ENCODE measurements at places on chromosomes 3 and 15. TPM values are rescaled to one million over a fixed set of nuclear protein-coding genes. Genes with fewer than 3 reads are reported as not detected.

DNA sequence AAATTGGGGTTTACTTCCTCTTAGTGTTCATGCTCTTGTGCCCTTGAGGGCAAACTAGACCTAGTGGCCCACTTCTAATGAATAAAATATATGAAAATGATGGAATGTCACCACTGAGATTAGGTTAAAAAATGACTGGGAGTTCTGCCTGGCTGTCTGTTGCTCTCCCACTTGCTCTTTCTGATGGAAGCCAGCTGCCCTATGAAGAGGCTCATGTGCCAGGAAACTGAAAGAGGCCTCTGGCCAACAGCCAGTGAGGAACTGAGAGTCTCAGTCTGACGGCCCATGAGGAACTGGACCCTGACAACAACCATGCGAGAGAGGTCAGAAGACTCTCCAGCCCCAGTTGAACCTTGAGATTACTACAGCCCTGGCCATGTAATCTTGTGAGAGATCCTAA lies 107.1 kb upstream of the FHIT start:
- no peak overlapping the region for H3K27ac ChIP-seq
- H3K4me1 ChIP-seq, result no peaks in the 10 kb centered on the region
- H3K36me3 ChIP-seq, result no peaks in the 10 kb centered on the region
- H3K27me3 ChIP-seq, result no peaks in the 10 kb centered on the region
- no peak for DNase-seq
- H3K4me3 ChIP-seq, result no peak overlapping the region

DNA sequence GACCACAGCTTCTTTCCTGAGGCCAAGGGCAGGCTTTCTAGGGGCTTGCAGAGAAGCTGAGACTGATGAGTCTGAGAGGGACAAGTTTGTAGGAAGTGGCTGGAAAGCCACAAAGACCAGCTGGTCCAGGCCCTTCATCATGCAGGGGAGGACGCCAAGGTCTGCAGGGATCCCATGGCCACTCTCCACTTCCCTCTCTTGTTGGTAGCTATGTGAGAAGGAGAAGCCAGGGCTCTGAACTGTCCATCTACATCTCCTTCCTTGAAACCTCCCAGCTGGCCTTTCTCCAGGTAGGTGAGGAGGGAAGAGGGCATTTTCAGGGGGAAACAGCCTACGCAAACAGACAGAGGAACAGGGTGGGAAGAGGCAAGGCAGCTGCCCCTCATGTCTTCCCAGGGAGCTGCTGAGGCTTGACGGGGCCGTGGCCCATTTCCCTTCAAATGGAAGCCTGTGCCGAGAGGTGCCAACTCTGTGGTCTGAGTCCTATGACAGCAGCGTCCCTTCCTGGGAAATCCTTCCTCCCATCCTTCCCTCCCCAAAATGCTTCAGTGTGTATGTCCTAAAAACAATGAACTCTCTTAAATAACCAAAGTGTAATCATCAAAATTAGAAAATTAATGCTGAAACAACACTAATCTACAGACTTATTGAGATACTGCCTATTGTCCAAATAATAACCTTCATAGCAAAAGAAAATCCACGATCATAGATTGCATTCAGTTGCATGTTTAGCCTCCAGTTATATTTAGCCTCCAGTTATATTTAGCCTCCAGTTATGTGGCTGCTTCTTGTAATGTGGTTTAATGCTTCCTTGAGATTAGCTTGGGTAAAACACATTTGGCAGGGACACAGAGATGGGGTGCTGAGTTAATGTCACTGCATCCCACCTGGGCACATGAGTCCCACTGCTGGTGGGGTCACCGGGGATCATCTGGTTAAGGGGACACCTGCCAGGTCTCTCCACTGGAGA lies 36.0 kb downstream of the GNB5 start:
- H3K36me3 ChIP-seq, result peaks cover 3% of the 10 kb centered on the region
- H3K4me1 ChIP-seq, result peaks cover 3% of the 10 kb centered on the region
- H3K27ac ChIP-seq, result no peak overlapping the region

GRCh38 chr3:64653101-64653500 lies 34.7 kb downstream of the ADAMTS9 start:
- no peak overlapping the region for H3K27ac ChIP-seq
- H3K4me3 ChIP-seq, result no peak overlapping the region
- no peak for DNase-seq

- no peaks in the 10 kb centered on the region for H3K36me3 ChIP-seq
- no peak overlapping the region for H3K4me3 ChIP-seq
- no peaks in the 10 kb centered on the region for H3K4me1 ChIP-seq
- DNase-seq, result no peak
- H3K27ac ChIP-seq, result no peak overlapping the region
These were observed 64.6 kb upstream of the P2RY1 start for GRCh38 chr3:152770296-152770695.

Gene IL17RB
- 7.0 TPM for total RNA-seq

GRCh38 chr15:29612096-29612495 lies 210.2 kb downstream of the TJP1 start:
- no peaks in the 10 kb centered on the region for H3K27me3 ChIP-seq
- no peaks in the 10 kb centered on the region for H3K4me1 ChIP-seq
- no peak overlapping the region for H3K27ac ChIP-seq
- DNase-seq, result no peak
- no peak overlapping the region for H3K4me3 ChIP-seq

Gene RTP1
- total RNA-seq, result not detected

GRCh38 chr3:12756175-12756574 lies 2.9 kb downstream of the TMEM40 start:
- H3K4me1 ChIP-seq, result peaks cover 3% of the 10 kb centered on the region
- no peaks in the 10 kb centered on the region for H3K36me3 ChIP-seq
- H3K4me3 ChIP-seq, result no peak overlapping the region
- no peak for DNase-seq
- no peak overlapping the region for H3K27ac ChIP-seq

DNA sequence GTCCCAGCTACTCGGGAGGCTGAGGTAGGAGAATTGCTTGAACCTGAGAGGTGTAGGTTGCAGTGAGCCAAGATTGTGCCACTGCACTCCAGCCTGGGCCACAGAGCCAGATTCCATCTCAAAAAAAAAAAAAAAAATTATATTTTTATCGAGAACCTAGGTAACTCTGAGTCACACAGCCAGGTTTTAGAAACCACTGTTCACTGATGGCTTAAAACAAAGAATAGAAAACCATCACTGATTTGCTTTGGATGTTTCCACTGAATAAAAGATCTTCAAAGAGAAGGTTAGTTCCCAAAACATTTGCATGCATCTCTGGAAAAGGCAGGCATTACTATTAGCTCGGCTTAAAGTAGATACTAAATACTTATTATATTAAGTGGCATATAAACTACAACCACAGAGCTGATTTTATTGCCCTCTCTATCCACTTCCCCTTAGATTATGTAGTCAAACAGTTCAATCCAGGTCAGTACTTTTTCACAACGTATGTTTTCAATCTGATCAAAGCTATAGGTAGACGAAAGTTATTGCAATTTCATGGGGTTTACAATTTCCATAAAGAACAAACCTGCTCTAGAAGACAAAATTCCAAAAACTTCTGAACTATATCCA lies 1.4 kb downstream of the B4GALT4 start:
- DNase-seq, result no peak
- peaks cover 53% of the 10 kb centered on the region for H3K4me1 ChIP-seq
- H3K36me3 ChIP-seq, result peaks cover 26% of the 10 kb centered on the region
- peak overlapping the region; percentile 75 for H3K4me3 ChIP-seq
- no peaks in the 10 kb centered on the region for H3K27me3 ChIP-seq

DNA sequence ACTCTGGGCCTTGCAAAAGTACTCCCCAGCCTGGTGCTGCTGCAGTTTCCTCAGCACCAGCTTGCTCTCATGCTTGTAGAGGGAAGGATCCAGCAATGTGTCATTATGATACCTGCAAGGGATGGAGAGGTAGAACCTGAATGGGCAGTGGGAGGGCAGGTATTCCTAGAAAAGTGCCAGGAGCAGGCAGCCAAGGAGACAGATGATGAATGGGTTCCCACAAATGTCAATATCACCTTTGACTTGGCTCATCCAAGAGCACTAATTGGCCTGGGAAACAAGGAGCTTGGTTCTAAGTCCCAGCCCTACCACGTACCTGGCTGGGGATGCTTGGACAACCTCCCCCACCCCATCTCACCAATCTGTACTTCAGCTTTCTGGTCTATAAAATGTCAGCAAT lies 9.4 kb downstream of the CILP start:
- H3K27ac ChIP-seq, result no peak overlapping the region
- no peaks in the 10 kb centered on the region for H3K36me3 ChIP-seq
- H3K4me3 ChIP-seq, result no peak overlapping the region
- H3K27me3 ChIP-seq, result peaks cover 2% of the 10 kb centered on the region
- no peaks in the 10 kb centered on the region for H3K4me1 ChIP-seq
- no peak for DNase-seq

DNA sequence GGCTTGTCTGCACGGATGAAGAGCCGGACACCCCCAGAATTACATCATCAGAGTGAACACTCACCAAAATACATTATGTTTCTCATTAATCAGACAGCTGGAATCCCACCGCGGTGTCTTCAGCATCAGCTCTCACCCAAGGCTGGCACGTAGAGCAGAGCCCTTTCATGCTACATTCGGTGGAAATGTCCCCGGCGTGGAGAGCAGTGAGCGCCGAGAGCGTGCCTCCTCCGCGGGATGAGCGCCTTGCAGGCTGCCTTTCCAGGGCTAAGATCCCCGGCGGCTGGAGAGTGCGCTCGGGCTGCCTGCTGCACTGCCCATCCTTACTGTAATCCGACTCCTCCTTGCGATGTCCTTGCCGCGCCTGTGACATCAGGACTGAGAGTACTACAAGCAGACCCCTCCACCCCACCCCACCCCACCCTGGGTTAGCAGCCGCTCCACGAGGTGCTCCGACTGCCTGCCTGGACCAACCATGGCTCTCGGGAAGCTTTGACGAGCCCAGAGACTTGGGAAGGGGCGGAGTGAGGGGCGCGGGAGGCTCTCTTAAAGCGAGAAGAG lies at the start of gene ZNF385D:
Gene ZNF385D (minus strand): TSS at position 380 of the 561 bp plus-strand sequence. CDS start 294 bp downstream, at position 86.
- H3K27ac ChIP-seq, result no peak within 1 kb of the TSS
- peaks cover 5% of the 10 kb centered on the region for H3K27me3 ChIP-seq
- no peak within 1 kb of the TSS for H3K4me3 ChIP-seq
- H3K4me1 ChIP-seq, result no peaks in the 10 kb centered on the region

- peaks cover 90% of the 10 kb centered on the region for H3K27me3 ChIP-seq
- peak overlapping the region; percentile 77 for H3K4me3 ChIP-seq
- H3K27ac ChIP-seq, result peak overlapping the region; percentile 28
- H3K4me1 ChIP-seq, result peaks cover 39% of the 10 kb centered on the region
- no peaks in the 10 kb centered on the region for H3K36me3 ChIP-seq
These were observed 2.0 kb downstream of the MECOM start for GRCh38 chr3:169661361-169662131.

Gene TUSC7
- not detected for total RNA-seq

Gene AADACL2
- not detected for total RNA-seq

- H3K4me1 ChIP-seq, result no peaks in the 10 kb centered on the region
- H3K27ac ChIP-seq, result no peak overlapping the region
- H3K27me3 ChIP-seq, result peaks cover 2% of the 10 kb centered on the region
- no peak for DNase-seq
These were observed 41.5 kb downstream of the ABHD17C start for GRCh38 chr15:80736560-80736959.

DNA sequence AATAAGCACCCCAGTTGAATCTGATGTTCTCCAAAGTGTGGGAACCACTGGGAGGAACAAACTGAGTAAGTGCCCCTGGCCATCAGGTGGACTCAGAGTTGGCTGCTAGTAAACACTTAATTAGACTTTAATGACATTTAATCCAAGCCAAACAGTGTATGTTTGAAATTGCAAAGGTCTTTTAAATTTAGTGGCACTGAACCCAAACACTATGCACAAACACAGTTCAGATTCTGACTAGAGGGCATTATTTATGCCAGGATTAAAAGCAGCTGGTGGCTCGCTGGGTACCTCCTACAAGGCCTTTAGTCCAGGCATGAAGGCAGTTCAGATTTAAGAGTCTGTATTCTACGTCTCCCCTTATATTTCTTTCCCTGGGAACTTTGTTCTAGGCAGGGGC lies 264.8 kb downstream of the CLSTN2 start:
- DNase-seq, result no peak
- no peak overlapping the region for H3K27ac ChIP-seq
- H3K27me3 ChIP-seq, result no peaks in the 10 kb centered on the region
- H3K4me1 ChIP-seq, result no peaks in the 10 kb centered on the region
- no peak overlapping the region for H3K4me3 ChIP-seq

DNA sequence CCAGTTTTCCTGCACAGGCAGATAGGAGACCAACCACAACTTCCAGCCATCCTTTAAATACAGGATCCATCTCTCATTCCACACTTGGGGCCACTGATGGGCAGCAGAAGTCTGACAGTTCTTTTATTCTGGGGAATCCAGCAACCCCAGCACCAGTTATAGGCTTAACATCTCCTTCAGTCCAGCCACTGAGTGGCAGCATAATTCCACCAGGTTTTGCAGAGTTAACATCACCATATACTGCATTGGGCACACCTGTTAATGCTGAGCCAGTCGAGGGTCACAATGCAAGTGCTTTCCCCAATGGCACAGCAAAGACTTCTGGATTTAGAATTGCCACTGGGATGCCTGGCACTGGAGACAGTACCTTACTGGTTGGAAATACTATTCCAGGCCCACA lies 2.9 kb downstream of the NPAP1 start:
- no peaks in the 10 kb centered on the region for H3K27me3 ChIP-seq
- H3K27ac ChIP-seq, result no peak overlapping the region
- DNase-seq, result no peak
- no peak overlapping the region for H3K4me3 ChIP-seq
- H3K36me3 ChIP-seq, result no peaks in the 10 kb centered on the region

Gene GOLGA6L7
- total RNA-seq, result not detected

DNA sequence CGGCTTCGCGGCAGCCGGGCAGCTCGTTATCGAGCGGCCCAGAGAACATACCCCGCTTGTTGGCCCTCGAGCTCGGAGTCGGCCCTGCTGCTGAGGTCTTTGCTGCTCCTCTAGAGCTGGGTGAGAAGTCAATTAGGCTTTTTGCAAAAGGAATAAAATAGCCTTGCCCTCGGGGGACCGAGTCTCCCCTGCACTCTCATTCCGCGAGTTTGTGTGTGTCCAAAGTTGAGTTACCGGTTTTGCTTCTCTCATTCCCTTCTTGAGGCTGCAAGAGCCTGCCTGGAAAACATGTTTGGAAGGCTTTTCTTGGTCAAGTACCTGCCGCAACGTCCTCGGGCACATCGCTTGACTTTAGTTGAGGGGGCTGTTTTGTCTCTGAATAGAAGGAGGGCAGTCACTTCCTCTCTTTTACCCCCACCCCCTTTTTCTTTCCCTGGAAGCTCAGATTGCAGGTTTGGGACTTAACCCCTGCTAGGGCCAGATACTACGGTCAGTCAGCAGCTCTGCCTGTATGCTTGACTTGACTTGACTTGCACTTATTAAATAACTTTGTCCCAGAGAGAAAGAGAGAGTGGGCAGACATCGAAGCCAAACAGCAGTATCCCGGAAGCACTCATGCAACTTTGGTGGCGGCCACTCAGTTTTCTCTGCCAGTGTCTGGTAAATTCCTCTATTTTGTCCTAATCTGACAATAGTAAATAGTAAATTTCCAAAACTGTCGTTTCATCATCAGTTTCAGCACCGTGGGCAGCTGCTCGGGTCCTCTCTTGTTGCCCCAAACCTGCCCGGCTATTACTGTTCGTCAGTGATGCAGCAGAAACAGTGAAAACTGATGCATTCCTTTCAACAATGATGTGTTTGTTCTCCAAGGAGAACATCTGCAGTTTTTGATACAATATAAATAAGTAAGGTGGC lies 609 bp downstream of the RNF13 start:
- H3K27me3 ChIP-seq, result no peaks in the 10 kb centered on the region
- DNase-seq, result peak; percentile 47
- peaks cover 20% of the 10 kb centered on the region for H3K36me3 ChIP-seq
- H3K4me1 ChIP-seq, result peaks cover 51% of the 10 kb centered on the region
- peak overlapping the region; percentile 94 for H3K4me3 ChIP-seq

GRCh38 chr3:15403965-15404364 lies 23.4 kb downstream of the METTL6 start:
- H3K27ac ChIP-seq, result no peak overlapping the region
- no peak for DNase-seq
- no peak overlapping the region for H3K4me3 ChIP-seq
- H3K27me3 ChIP-seq, result no peaks in the 10 kb centered on the region
- H3K36me3 ChIP-seq, result no peaks in the 10 kb centered on the region
- peaks cover 27% of the 10 kb centered on the region for H3K4me1 ChIP-seq

All from activated CD8-positive, alpha-beta memory T cell treated with anti-CD3 and anti-CD28 coated beads, Interleukin-2, amount 10 ng/mL, durations not matched to agents 7 days and 5 days (primary cell).